ENCODE measurements at places on chromosomes 2 and 18.

DNA sequence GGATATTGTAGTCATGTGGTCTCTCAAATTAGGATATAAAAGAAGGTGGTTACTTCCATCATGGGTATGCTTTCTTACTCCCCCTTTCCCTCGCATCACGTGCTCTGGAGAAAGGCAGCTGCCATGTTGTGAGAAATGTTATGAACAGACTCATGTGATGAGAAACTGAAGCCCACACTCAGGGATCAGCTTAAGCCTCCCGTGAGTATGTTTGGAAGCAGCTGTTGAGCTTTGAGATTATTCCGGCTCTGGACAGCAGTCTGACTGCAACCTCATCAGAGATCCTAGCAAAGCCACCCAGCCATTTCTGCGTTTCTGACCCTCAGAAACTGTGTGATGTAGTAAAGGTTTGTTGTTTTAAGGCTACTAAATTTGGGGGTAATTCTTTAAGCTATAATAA, 700.1 kb downstream of the ADCYAP1 start:
- DNase-seq: no peak

DNA sequence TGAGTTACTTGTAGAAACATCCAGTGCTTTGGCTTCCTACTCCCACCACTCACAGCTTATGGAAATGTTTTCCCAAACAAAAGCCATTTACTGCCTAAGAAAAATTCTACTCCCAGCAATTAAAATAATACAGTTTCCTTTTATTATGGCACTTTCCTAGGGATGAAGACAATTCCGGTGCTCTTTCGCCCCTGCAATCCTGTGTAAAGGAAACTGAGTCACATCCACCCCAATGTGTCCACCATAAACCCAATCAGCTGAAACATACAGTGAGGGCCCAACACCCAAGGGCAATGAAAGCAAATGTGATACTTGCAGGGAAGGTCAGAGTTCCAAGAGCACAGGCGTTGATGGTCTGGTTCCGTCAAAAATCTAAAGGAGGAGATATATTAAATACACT, 62.0 kb upstream of the ST3GAL5 start:
- no peak for DNase-seq

DNA sequence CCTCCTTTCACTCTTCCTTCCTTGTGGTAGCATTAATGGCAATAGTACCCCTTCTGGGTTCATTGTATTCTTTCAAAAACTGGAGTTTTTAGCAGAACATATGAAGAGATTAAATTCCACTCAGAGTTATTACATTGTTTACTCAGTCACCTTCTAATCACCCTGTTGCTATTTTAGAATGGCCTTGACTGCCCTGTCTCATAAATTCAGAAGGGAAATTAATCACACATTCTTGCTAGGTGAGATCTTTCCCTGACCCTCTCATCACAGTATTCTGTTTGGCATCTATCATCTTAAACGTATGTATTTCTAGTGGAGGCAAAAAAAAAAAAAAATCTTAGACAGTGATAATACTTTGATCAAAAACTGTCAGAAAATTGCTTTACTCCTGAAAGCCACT, 760.4 kb downstream of the ADCYAP1 start:
- no peak for DNase-seq

- DNase-seq: no peak
Observed at GRCh38 chr18:42513441-42513840, 558.4 kb downstream of the PIK3C3 start.
